ENCODE measurements at places on chromosomes 5 and 9.

DNA sequence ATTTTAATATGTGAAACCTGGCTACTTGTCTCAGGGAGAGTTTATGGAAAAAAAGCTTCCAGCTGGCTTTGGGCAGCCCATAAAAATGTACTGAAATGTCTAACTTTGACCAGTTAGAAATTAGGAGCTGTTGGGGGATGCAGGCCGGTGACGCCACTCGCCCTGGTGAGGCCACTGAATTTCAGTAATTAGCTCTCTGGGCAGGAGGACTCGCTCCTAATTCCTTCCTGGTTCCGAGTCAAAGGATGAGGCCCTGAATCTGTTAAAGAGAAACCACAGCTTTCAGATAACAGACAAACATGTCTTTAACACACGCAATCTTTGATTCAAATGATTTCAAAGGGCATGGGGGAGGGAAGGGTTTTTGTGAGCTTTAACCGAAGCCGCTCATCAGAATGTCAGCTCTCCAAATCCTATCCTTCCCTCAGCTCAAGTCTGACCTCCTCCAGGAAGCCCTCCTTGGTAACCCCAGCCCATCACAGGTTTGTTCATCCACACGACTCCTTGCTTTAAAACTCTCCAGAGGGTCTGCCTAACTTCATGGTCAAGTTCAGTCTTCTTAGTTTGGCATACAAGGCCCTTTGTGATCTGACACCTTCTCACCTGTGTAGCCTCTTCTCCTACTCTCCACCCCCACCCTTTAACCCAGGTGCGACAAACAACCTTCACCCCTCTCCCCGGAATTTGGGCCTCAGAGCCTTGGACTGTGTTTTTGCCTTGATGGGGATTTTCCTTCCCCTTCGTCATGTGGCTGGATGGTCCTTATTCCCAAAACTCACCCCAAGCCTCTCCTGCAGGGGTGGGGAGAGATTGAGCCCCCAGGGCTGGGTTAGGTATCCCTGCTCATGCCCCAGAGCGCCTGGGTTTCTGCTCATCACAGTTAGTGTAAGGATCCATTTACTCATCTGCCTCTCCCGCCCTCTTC is 13.6 kb upstream of the PHF19 start:
- peak; percentile 77 for DNase-seq

- peak; percentile 17 for DNase-seq
Measured at GRCh38 chr5:176446028-176446665, 2.0 kb upstream of the FAF2 start.

GRCh38 chr5:51987669-51988209 is 604.5 kb downstream of the ISL1 start:
- DNase-seq, result no peak

- no peak for DNase-seq
Measured at GRCh38 chr5:29516224-29516623, 1677.3 kb upstream of the CDH6 start.

DNA sequence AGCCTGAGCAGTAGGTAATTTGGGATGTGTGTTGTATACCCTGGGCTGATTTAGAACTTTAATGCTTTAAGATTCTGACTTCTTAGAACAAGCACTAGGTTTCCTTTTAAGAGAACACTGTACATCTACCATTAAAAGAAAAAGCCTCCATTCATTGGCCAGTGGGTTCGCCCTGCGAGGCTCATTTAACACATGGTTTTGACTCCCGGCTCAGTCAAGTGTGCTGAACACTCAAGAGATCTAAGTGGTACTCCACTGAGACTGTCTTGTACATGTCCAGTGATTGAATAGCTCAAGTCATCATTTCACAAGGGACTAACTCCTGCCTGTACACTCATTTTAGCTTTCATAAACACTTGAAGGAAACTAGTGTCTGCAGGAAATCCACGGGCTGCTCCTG is 3.9 kb downstream of the FUBP3 start:
- DNase-seq, result no peak

DNA sequence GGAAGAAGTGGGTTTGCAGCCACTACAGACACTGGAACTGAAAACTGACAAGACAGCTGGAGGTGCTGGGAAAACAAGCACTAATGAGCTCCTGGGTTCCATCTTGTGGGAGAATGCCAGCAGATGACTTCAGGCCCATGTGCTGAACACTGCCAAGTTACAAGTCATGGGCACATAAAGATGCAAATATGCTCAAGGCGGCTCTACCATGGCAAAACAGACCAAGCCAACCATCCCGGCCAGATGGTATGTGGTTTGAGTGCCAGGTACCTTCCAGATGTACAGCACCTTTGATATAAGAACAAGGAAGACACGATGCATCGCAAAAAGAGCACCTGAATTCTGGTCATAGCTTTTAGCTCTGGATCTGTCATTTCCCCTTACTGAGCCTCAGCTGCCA is 19.9 kb downstream of the TNFSF8 start:
- no peak for DNase-seq

Data from hematopoietic multipotent progenitor cell treated with erythropoietin and hydrocortisone succinate and interleukin-3 and kit ligand, for 4 days (in vitro differentiated cells).